ENCODE measurements at places on chromosomes 7 and 10. TPM values are rescaled to one million over a fixed set of nuclear protein-coding genes. Genes with fewer than 3 reads are reported as not detected.
A peak's percentile ranks its signal among the peaks of the same experiment; 100 is the strongest.

The MALRD1 gene
- total RNA-seq = 1.7 TPM

The FAM131B gene
- total RNA-seq = 3.8 TPM

The GRM3 gene
- not detected for total RNA-seq

The GNAI1 gene
- 68.9 TPM for total RNA-seq

DNA sequence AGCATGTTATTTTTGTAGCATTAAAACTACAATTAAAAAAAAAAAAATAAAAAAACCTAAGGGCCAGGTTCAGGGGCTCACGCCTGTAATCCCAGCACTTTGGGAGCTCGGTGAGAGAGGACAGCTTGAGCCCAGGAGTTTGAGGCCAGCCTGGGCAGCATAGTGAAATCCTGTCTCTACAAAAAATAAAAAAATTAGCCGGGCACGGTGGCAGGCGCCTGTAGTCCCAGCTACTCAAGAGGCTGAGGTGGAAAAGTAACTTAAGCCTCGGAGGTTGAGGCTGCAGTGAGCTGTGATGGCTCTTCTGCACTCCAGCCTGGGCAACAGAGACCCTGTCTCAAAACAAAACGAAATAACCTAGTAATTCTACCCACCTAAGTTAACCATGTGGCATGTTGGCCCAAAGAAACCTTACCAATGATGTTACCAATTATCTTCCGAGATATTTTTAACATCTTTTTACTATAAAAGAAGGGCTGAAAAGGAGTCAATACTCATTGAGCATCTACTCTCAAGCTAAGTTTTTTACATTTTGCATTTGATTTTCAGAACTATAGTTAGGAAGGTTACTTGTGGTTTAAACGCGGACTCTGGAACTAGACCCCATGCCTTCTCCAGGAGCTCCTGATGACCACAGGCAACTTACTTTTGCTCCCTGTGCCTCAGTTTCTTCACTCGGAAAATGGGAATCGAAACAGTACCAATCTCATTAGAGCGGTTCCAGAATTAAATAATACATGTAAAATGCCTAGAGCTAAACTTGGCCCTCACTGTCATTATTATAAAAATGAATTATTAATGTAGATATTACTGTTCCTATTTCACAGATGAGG is 1.4 kb downstream of the ITGB1 start:
- H3K4me1 ChIP-seq = peaks cover 10% of the 10 kb centered on the region
- H3K4me3 ChIP-seq = peak overlapping the region; percentile 99
- no peaks in the 10 kb centered on the region for H3K27me3 ChIP-seq
- peak overlapping the region; percentile 95 for H3K27ac ChIP-seq

GRCh38 chr7:82382276-82382675 is 61.3 kb downstream of the CACNA2D1 start:
- no peaks in the 10 kb centered on the region for H3K27me3 ChIP-seq
- H3K4me1 ChIP-seq = no peaks in the 10 kb centered on the region
- H3K36me3 ChIP-seq = no peaks in the 10 kb centered on the region

DNA sequence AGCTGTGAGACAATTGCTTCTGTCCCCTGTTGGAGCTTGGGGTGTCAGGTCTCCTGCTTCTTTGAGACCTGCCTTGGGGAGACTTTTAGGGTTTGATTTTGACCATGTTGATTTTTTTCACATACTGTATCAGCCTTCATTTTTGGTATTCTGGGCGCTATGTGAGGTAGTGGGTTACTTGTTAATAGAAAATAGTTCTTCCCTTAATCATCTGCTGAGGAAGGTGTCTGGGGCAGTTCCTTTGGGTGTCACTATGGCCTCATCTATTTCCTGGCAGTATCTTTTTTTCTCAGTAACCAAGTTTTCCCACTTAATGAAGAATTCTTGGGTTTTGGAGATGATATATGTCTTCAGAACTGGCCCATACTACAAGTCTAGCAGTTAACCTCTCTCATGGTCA is 4.6 kb upstream of the NOLC1 start:
- peaks cover 4% of the 10 kb centered on the region for H3K4me1 ChIP-seq
- H3K27ac ChIP-seq = no peak overlapping the region
- no peak for DNase-seq
- no peak overlapping the region for H3K4me3 ChIP-seq

- H3K4me1 ChIP-seq = peaks cover 4% of the 10 kb centered on the region
- no peaks in the 10 kb centered on the region for H3K27me3 ChIP-seq
- no peak overlapping the region for H3K27ac ChIP-seq
- no peak for DNase-seq
- no peaks in the 10 kb centered on the region for H3K36me3 ChIP-seq
These were observed 20.9 kb upstream of the TTYH3 start for GRCh38 chr7:2610898-2611297.

DNA sequence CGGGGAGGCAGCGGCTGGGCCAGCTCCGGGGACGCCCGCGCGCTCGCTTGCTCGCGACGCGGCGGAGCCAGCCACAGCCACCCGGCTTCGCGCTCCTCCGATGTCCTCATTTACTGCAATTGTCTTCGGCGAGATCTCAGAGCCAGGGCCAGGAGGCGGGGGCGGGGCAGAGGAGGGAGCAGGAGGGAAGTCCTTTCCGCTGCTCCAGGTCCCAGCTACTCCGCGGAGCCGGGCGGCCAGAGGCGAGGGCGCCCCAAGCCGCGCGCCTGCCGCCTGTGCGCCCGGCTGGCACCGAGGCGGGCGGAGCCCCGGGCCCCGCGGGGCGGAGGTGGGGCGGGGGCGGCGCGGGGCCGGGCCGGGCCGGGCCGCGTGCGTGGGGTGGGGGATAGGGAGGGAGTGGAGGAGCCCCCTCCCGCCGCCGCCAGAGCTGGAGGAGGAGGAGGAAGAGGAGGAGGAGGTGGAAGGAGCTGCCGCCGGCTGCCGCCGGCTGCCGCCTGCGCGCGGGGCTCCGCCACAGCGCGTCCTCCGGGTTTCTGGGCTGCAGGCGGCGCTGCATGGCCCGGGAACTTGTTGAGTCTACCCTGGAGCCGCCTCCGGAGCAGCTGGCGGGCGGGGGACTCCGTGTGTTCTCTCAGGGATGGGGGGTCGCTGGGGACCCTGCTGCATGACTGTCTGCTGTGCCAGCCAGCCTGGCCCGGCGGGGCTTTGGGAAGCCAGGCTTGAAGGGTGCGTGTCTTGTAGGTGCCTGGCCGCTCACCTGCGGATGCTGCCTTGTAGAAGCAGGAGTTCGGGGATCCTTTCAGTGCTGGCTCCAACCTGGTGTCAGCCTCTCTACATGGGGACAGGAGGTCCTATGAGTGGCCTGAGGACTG is at the start of gene INSYN2A:
Gene INSYN2A (minus strand): TSS at position 310 of the 872 bp plus-strand sequence. CDS start 20,196 bp downstream, outside the sequence.
- no peaks in the 10 kb centered on the region for H3K4me1 ChIP-seq
- peak; percentile 60 for DNase-seq
- no peak within 1 kb of the TSS for H3K27ac ChIP-seq
- no peaks in the 10 kb centered on the region for H3K36me3 ChIP-seq
